Activated effector memory CD4-positive, alpha-beta T cell treated with Interleukin-2 at 50 U/mL for 16 hours (primary cell): ENCODE measurements at places on chromosomes 2 and 18.

- DNase-seq, result no peak
Measured at GRCh38 chr2:63064197-63064596, 13.6 kb downstream of the OTX1 start.

- no peak for DNase-seq
Measured at GRCh38 chr2:25993049-25993448, 10.8 kb upstream of the KIF3C start.

- no peak for DNase-seq
Measured at GRCh38 chr18:70627182-70627802, 338.4 kb downstream of the SOCS6 start.

- no peak for DNase-seq
Measured at GRCh38 chr18:59570101-59570775, 127.0 kb downstream of the CCBE1 start.

- no peak for DNase-seq
Measured at GRCh38 chr18:80181642-80182461, 65.5 kb downstream of the PARD6G start.

DNA sequence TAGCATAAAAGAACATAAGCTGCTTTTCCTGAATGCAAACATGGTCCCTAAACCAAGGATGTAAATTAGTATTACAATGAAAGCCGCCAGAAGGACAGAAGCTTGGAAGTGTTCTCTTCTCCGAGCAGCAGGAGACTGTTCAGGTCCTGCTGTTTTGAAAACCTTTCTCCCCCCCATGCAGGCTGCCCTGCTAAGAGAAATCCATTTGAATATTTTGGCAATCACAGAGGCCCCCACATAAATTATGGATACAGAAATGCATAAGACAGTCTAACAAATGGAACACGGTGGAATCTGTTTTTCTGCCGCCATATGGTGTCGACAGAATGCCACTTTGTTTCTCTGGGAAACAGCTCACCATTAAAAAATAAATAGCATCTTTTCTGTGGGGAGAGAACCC lies 600.4 kb upstream of the KLHL29 start:
- no peak for DNase-seq

DNA sequence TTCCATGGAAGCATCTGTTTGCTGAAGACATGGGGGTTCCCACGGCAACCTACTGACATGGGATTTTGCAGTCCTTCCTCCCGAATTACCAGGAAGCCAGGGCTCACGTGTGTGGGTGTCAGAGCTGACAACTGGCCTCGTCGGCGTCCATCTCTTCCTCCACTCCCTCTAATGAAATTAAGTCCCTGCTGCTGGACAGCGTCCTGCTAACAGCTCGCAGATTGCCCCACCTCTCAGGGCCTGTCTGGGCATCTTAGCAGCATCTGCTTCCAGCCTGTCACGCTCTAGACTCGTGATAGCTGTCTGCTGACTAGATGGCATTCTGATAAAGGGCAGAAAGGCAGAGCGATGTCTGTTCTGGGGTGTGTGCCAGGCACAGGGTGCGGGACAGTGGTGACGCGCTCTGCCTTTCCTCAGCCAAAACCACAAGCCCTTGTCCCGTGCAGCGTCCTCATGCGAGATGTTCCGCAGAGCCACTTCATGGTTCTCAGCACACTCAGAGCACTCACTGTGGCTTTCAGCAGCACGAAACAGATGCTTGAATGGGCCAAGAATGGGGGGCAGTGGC lies 161.1 kb downstream of the ARL4C start:
- peak; percentile 54 for DNase-seq

DNA sequence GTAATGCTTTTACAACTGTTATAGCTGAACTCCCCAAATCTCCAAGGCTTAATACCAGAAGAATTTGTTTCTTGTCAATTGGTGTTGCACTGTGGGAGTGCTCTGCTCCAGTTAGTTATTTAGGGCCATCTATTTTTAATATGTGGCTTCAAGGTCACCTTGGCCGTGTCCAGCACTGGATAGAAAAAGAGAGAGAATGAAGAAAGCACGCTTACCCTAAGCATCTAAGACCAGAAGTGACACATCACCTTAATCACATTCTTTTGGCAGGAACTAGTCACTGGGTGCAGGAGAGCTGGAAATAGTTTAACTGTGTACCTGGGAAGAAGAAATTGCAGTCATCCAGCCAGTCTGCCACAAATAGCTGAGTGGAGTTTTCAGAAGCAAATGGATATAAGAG lies 78.8 kb downstream of the VWC2L start:
- DNase-seq, result no peak
